ENCODE measurements at places on chromosomes 1 and 21.

- no peak for DNase-seq
Measured at GRCh38 chr1:230251644-230252191, 174.4 kb downstream of the PGBD5 start.

DNA sequence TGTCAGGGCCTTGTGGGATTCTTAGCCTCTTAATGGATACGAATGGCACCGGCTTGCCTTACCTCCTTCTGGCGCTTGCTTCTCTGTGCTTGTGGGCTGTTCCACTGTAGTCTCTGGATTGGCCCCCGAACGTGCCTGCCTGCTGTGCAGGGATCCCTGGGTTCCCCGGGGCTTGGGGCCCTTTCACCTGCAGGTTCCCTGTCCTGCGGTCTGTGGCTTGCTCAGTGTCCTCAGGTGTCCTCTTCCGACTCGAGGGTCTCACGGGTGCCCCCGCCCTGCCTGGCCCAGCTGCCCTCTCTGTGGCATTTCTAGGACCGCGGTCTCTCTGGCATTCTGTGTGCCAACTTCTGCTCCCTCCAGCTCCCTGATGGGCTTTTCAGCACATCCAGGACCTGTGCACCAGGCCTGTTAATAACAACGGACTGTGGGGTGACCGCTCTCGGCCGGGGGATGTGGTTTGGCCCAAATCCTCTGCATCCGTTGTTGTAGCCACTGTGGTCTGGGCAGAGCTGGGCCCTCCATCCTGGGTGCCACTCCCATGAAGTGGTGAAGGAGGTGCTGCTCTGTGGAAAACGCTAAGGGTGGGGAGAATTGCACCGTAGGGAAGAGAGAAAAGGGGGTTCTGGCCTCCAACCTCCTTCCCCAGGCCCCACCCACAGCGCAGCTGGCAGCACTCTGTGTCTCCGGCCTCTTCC is 12.4 kb downstream of the COL18A1 start:
- DNase-seq = peak; percentile 35

DNA sequence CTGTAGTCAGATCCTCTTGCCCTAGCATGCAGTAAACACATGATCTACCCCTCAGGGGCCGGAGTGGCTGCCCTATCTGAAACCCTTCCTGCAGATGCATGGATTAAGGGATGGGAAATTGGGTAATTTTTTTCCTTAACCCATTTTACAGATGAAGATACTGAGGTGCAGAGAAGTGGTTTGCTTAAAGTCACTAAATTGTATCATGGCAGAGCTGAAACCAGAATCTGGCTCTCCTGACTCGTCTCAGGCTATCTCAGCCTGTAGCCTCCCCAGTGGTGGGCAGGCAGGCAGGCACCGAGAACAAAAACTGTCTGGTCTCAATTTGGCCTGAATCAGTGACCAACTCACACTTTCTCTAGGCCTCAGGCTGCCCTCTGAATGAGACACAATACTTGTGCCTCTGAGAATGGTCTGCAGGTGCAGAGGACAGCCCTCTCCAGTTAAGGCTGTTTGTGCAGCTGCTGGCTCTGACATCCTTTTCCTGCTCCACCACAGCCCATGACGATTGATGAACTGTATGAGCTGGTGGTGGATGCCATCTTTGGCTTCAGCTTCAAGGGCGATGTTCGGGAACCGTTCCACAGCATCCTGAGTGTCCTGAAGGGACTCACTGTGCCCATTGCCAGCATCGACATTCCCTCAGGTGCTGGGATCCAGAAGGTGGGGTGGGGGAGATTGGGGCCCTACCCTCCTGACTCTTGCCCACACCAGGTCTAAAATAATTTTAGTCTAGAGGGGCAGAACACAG is 1.5 kb downstream of the NAXE start:
- DNase-seq = no peak

DNA sequence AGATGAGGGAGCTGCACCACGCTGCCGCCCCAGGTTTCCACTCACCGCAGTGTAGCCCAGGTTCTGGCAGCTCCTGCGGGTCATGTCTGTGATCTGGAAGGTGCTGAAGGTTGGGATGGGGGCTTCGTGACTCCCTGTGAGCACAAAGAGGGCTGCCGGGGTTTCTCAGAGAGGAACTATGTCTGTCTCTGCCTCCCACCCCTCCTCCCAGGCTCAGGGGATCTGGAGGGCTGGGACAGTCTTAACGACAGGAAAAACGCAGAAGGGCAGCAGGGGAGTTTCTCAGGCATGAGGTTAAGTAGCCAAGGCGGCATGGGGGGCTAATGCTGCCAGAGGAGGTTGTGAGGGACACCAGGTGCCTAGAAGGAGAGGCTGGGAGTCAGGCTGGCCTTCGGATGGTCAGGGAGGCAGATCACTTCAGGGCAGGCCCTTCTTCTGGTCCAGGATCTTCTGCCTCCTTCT is 656 bp downstream of the SH2D2A start:
- no peak for DNase-seq

DNA sequence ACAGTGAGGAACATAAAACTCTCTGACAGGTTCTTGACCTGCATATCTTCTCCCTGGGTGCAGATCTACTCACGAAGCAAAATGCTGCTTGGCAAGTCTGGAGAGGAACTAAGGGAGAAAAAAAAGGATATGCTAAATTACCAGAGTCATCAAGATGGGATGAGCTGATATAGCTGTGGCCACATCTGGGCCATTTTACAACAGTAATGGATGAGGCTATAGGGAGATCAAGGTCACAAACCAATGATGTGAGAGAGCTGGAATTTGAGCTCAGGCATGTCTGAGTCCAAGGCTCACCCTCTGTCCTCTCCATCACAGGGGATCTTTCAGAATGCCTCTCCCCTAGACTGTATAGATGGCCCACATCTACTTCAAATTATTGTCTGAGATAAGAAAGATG is 26.2 kb downstream of the ZMYND12 start:
- DNase-seq = no peak

DNA sequence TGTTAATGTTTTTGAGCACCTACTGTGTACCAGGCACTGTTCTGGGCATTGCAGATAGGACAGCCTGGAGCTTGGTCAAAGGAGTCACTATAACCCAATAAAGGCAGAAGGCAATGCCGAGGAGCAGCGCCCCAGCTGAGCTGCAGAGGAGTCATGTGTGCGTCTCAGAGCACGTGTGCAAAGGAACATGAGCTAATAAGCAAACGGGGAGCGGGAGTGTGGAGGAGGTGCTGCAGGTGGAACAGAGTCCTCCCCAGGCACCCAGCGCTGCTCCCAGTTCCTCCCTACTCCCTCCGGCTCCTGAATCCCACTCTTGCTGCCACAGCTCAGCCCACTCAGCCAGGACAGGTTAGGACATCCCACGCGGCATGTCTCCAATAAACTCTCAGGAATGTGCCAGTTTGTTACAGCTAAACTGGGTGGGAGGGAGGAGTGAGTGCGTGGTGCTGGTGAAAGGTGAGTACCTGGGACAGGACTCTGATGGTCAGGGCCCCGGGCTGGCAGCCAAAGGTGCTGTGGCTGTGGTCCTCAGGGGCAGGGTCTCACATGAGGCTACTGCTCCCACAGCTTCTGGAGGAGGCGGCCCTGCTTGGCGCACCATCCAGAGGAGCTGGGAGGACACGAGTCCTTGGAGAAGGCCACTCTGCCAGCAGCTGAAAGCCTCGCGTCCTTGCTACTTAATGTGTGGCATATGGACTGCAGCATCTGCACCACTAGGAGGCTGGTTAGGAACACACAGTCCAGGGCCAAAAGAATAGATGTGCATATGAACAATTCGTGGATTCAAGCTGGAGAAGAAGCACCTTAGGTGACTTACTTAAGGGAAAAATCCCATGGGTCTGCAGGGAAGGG is 52.3 kb downstream of the GRIK3 start:
- no peak for DNase-seq

- DNase-seq = peak; percentile 37
Measured at GRCh38 chr1:51417496-51418383, 87.4 kb upstream of the TTC39A start.

GRCh38 chr21:14271053-14271452 is 55.1 kb downstream of the RBM11 start:
- DNase-seq = no peak

DNA sequence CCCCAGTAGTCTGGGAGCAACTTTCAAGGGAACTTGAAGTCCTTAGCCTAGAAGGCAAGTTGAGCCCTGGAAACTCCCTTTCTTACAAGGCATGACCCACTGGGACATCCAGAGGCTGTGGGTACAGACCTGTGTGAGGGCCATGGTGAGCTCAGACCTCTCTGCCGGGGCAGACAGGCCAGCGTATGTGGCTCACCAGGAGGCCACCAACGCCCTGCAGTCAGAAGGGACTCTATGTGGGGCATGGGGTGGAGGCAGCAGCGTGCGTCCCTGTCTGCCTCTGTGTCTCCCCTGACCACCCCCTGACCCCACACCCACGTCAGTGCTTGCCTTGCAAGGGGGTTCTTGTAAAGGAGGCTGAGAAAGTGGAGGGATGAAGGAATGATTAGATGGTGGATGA is 10.8 kb downstream of the COQ8A start:
- DNase-seq = no peak

- DNase-seq = no peak
Measured at GRCh38 chr1:51309291-51309690, 21.1 kb downstream of the TTC39A start.

DNA sequence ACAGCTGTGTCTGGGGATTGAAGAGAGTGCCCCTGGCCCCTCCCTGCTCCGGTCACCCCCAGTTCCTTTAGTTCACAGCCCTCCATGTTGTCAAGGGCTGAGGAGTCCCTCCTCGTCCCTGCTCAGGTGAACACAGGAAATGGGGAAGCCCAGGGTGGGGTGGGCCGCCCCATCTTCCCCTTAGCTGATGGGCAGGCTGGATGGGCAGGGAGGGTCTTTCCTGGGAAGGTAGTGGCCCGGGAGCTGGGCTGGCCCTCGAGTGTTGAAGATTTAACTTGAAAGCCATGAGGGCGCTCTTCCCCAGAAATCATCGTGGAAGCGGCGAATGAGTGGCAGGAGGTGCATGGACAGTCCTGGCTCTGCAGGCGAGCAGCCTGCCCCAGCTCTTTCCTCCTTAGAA is 18.3 kb upstream of the NPHP4 start:
- DNase-seq = no peak

DNA sequence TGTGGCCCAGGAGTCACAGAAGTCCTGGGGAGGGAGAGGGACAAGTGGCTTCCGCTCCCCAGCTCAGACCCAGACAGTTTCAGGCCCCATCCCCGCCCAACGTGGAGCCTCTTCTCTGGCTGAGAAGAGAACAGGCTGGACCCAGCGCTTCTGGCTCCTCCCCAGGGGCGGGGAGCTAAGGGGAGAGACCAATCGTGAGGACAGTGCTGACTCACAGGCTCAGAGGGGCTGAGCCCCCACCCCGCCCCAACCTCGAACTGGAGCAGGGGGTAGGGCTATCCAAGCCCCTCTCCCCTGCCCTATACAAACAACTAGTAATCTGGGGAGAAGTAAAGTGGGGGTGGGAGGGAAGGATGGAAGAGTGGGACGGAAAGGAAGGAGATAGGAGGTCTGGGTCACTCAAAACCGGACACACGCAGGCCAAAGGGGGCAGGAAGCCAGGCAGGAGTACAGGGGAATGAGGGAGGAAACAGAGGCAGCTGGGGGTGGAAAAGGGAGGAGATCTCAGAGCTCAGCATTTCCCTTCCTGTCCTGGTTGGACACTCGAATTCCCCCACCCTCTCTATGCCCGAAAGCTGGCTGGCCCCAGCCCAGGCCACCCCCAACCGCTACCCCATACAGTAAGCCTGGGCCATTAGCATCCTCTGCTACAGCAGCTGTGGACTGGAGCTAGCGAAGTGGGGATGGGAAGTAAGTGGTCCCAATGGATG is at the start of gene SHC1:
SHC1 (minus strand) TSS at position 117 of the 710 bp plus-strand sequence. CDS start 221 bp downstream, outside the sequence.
- DNase-seq = peak; percentile 96

- no peak for DNase-seq
Measured at GRCh38 chr1:44802306-44803061, 2.3 kb downstream of the PLK3 start.

- DNase-seq = no peak
Measured at GRCh38 chr21:35652872-35653271, 407.5 kb downstream of the SETD4 start.

DNA sequence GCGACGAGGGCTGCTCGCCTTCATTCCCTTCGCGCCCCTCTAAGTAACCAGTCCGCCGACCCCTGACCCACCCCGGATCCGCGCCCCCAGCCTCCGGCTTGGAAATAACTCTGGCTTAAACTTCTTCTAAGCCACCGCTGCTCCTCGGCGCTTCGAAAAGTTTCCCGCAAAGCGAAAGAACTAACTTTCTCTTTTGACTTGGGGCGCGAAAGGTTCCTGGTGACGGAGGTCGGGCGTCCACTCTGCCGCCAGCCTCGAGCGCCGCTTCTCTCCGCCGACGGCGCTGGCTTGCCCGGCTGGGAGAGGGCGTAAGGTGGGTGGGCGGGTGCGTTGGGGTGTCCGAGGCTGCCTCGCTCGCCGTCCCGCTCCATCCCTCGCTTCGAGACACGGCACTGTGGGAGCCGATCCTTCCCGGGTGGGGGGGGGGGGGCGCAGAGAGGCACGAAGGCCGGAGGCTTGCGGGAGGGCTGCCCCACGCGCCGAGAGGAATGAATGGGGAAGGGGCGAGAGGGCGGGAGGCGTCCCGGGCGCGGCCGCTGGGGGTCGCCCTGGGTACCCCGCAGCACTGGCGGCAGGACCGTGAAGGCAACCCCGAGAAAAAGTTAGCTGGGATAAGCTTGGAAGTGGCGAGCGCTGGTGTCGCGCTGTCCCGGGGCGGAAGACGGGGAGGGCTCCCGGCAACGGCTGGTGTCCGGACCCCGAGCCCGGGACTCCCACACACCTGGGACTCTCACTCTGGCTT is 569 bp downstream of the ATF3 start:
- DNase-seq = no peak

GRCh38 chr1:43932786-43933385 is 715 bp upstream of the ARTN start:
- peak; percentile 49 for DNase-seq

DNA sequence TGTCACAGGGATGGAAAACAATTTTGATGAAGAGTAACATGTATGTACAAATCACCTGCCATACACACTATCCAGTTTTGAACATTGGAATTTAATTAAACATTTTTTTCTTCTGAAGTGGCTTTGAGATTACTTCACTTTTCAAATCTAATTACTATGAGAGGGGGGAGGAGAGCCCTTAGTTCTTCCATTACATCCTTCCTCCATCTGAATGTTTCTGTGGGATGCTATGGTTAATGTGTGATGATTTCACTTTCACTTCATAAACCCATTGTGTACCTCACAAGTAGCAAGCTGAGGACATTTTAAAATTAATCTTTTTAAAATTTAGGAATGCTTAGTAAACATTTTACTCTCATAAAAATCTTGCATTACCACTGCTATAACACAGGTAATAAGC is 156.9 kb downstream of the RUNX1 start:
- peak; percentile 54 for DNase-seq

All from astrocyte of the spinal cord (primary cell).